ENCODE measurements at places on chromosomes 13 and 19.

DNA sequence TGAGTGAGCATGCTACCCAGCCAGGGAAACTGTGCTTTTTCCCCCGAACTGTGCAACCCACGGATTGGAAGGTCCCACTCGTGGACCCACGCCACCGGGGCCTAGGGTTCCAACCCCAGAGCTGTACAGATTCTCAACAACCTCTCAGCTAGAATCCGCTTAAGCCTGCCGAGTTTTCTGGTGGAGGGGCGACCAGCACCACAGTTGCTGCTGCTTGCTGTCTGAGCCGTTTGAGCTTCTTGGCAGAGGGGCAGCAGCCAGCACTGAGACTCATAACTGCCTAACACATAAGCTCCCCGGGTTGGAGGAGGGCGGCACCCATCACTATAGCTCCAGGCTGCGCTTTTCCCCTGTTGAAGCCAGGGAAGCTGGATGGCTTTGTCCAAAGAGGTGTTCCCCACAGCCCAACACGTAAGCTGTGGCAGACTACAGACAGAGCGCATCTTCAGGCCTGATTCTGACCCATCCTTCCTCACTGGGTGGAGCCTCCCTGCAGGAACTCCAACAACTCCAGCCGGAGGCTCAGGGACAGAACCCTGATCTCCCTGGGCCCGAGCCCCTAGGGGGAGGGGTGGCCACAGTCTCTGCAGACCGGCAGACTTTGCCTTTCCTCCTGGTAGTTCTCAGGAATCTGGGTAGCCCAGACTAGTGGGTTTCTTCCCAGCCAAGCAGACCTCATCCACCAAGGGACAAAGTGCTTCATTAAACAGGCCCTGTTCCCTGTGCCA lies 871.6 kb downstream of the SLITRK6 start:
- DNase-seq, result no peak

DNA sequence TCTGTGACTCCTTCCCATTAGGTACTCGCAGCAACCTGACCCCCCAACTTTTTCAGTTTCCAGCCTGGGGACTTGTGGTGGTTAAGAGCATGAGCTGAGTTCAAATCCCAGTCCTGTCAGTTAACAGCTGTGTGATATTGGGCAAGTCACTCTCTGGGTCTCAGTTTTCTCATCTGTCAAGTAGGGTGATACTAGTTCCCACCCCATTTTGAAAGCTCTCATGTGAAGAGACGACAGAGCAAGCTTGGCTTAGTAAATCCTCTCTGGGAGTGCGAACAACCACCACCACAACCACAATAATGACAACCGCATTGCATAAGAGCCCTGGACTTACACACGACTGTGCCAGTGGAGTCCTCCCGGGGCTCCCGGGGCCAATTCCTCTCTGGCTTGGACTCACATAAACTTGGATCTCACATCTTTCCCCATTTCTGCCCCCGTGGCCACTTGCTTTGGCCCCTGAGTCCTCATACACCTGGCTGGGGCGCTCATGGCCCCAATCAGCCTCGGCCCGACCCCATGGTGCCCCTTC lies 454 bp downstream of the BLVRB start:
- DNase-seq, result no peak

- no peak for DNase-seq
Measured at GRCh38 chr19:51699170-51699569, 6.0 kb downstream of the SPACA6 start.

DNA sequence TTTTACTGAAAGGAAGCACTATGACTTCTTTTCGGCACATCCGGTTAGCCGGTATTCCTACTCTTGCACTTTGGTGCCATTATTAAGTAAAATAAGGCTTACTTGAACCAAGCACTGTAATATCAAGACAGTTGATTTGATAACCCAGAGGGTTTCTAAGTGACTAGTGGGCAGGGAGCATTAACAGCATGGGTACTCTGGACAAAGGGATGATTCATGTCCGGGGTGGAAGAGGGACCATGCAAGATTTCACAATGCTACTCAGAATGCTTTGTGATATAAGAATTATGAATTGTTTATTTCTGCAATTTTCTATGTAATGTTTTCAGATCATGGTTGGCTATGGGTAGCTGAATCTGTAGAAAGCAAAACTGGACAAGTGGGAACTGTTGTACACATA lies 282.1 kb downstream of the TDRD3 start:
- DNase-seq, result no peak

- DNase-seq, result no peak
Measured at GRCh38 chr19:35109395-35110112, 6.1 kb upstream of the FXYD3 start.
